Foreskin keratinocyte (primary cell): ENCODE measurements at places on chromosomes 5 and 9. TPM values are rescaled to one million over a fixed set of nuclear protein-coding genes. Genes with fewer than 3 reads are reported as not detected.

DNA sequence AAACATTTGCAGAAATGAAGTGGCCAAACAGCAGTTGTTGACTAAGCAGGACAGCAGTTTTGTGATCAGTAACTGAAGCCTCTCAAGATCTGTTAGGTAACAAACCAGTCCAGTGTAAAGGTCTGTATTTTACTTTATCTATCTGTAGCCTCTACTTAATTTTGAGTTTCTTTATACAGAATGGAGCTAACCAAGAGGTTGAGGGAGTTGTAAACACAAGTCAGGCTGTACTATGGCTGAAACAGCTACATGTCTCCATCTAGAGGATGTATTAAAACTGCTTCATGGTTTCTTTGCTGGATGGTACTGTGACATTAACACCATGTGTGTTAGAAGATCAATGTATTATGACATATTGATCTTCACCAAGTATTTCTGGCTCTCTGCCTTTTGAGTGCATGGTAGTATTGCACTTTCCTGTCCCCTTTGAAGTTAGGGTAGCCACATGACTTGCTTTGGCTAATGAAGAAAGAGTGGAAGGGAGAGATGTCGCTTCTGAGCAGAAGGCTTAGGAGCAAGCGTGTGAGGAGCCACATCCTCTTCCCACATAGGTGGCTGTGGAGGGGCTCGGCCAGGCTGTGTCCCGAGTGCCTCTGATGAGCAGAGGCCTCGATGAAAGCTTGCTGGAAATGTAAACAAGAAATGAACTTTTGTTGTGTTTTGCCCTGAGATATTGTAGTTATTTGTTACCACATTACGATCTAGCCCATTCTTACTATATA lies 105.6 kb upstream of the PCA3 start:
- DNase-seq, result peak; percentile 46

- no peak for DNase-seq
These were observed 28.7 kb upstream of the PALM2AKAP2 start for GRCh38 chr9:109751253-109751652.

- peak; percentile 46 for DNase-seq
These were observed 65.0 kb downstream of the IRX2 start for GRCh38 chr5:2686321-2687124.

Gene GAS1
- total RNA-seq, result 0.99 and 1.2 TPM in 2 replicates

Gene CD74
- 4.0 and 7.2 TPM in 2 replicates for total RNA-seq
